ENCODE measurements at places on chromosomes 12 and 14.

DNA sequence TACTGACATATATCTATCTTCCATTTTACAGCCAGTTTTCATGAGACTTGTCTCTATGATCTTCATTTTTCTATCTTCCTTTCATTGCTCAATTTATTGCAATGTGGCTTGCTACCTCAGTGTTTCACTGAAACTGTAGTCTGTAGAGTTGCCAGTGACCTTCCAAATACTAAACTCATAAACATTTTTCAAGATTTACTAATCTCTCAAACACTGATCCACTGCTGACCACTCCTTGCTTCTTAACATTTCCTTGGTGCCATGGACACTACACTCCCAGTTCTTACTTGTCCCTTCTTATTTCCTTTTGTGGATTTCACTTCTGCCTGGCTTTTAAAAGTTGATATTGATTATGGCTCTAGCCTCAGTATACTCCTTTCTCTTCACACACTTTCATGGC is 95.4 kb upstream of the SLCO1C1 start:
- DNase-seq = no peak

GRCh38 chr12:34598352-34598827 is 576.1 kb downstream of the ALG10 start:
- DNase-seq = no peak

- no peak for DNase-seq
Observed at GRCh38 chr14:24337824-24338175, 2.0 kb downstream of the RIPK3 start.

GRCh38 chr12:103772367-103773108 is 68.5 kb downstream of the NT5DC3 start:
- DNase-seq = no peak

DNA sequence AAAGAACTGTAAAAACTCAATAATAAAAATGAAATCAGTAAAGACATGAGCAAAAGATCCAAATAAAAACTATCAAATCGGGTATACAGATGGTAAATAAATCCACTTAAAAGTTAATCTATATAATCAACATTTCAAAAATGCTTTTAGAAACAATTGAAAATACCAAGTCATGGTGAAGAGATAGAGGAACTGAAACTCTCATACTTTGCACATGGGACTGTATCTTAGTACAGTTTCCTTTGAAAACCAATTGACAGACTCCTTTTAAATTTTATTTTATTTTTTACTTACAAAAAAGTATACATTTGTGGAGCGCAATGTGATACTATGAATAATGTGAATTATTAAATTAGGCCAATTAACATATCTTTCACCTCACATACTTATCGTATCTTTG is 98.6 kb upstream of the FAR2 start:
- DNase-seq = no peak

GRCh38 chr14:102777711-102778337 is 575 bp downstream of the TRAF3 start:
- no peak for DNase-seq

- no peak for DNase-seq
Observed at GRCh38 chr14:103023881-103024473, 33.4 kb downstream of the CDC42BPB start.
